ENCODE measurements at places on chromosomes 5 and 9. TPM values are rescaled to one million over a fixed set of nuclear protein-coding genes. Genes with fewer than 3 reads are reported as not detected.

CDH18 gene
- total RNA-seq: under 0.01 TPM

GARIN3 gene
- total RNA-seq: not detected

SPINK5 gene
- total RNA-seq: under 0.01 TPM

ACOT12 gene
- total RNA-seq: not detected

C9orf78 gene
- 19.3 TPM for total RNA-seq

GABRA1 gene
- total RNA-seq: not detected

TBC1D2 gene
- 56.4 TPM for total RNA-seq

DMRT2 gene
- total RNA-seq: not detected

OTP gene
- total RNA-seq: not detected

CRB2 gene
- total RNA-seq: under 0.01 TPM

FIBCD1 gene
- total RNA-seq: 4.3 TPM

ZDHHC11B gene
- total RNA-seq: not detected

SPINK13 gene
- not detected for total RNA-seq

SV2C gene
- not detected for total RNA-seq

GRCh38 chr5:142644127-142644526, 41.8 kb downstream of the FGF1 start:
- DNase-seq: no peak

DNA sequence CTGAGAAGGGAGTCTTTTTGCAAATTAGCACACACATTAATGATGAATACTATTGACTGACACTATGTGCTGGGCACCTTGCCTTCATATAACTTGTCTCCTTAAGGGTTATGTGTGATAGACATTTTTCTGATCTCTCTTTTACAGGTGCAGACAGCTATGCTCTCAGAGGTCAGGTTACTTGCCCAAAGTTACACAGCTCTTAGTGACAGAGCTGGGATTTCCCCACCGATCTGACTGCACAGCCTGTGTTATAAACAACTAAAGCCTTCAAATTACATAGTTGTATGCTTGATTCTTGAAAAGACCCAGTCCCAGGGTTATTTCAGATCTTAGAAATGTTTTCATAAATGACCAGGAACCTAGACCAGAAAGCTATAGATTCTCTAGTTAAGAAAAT, 462.7 kb downstream of the EBF1 start:
- no peak for DNase-seq

DNA sequence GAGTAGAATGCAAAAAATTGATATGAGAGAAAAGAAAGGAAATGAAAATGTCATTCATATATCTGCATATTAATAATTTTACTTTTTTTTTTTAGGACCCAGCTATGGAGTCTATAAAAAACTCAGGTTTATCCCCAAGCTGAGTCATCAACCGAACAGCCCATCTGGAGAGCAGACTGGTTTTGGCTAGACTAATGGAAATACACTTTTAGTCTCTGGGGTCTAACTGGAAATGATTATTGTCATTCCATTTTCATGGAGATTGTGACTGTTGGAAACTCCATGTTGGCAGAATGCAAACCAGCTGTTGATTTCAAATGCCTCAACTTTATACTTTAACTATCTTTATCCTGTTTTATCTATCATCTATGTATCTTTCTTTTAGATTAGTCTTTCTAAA, 28.7 kb downstream of the ANXA1 start:
- peak; percentile 74 for DNase-seq

DNA sequence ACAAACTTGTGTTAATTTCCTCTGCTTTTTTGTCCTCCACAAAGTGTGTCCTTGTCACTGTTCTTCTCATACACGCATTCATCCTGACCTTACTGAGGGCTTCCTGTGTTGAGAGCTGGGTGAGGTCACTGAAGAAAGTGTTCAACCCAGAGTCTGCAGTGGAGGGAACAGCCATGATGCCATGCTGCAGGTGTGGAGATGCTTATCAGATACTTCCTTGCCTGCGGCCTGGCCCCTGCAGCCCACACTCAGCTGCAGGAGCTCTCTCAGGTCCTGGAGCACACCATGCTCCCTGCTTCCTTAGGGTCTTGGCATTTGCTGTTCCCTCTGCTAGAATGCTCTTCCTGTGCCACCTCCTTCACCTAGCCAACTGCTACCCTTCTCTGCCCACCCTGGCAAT, 108.1 kb upstream of the SPRY4 start:
- DNase-seq: no peak

- DNase-seq: no peak
Observed at GRCh38 chr5:41629897-41630296, 119.5 kb upstream of the PLCXD3 start.

DNA sequence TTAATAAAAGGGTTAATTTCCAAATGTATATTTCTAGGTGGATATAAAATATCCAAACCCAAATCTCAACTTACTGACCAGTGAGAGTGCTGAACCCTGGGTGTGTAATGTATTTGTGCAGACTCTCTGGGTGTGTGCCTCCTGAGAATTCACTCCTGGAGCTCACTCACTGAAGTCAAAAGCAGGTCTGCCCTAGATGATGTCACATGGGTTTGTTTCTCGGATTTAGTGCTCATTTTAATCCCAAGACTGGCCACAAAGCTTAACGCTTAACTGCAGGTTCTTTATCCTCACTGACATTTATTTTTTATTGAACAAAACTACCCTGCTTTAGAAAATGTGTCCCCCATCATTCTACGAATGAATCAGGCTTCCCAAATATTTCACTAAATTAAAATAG, 179.4 kb downstream of the PPP2R2B start:
- no peak for DNase-seq

GRCh38 chr9:126883636-126884035, 23.2 kb downstream of the ZBTB34 start:
- no peak for DNase-seq

DNA sequence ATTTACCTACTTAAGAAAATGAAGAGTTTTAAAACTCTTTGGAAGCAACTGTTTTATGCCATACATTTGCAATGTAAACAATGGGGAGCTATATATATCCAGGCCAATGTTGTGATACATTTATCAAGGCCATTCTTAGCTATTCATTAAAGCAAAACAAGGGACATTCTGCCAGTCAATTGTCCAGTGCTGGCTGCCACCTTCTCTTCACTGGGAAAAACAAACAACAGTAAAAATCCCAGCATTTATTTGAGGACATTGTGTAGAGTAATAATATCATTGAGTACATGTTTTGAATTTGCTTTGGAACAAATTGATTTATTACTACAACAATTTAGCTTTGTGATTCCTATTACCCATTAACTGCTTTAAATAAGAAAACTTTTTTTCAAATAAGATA, 1107.4 kb downstream of the DTWD2 start:
- no peak for DNase-seq

DNA sequence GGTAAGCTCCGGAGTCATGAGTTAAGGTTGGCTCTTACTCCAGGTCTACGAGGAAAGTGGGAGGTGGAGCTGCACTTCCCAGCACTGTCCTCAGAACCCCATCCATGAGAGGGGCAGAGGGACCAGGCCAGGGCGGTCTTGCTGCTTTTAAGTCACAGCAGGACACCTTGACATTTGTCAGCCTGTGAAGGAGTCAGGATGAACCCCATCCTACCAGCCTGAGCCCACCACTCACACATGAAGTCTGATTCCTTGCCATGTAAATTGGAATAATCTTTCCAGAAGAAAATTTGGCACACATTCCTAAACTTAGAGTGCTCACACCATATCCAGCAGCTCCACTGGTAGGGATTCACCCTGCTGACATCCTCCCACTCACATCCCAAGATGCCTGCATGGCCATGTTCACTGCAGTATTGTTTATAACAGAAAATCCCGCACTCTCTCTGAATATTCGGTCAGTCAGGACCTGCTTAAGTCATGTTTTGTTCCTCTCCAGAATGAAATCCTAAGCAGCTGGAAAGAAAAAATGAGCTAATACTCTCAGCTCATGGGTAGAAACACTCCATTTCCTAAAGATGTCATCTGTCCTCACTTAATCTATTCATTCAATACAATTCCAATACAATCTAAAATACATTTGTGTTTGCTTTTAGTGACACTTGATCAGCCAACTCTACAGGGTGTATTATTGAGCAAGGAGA, 79.3 kb upstream of the COL5A1 start:
- no peak for DNase-seq

DNA sequence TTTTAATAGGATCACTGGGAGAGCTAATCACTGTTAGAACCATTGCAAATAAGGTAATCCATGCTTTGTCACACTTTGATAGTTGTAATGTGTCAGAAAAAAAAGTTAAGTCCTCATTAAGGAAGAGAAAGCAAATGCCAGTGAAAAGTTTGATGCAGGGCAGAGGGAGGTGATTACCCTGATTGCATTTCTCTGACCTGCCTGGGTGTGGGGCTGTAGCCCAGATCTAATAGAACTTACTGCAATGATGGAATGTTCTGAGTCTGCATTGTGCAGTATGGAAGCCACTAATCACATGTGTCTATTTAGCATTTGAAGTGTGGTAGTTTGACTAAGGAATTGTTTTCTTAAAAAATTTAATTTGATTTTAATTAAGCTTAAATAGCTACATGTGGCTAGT, 202.7 kb downstream of the ATP10B start:
- DNase-seq: no peak

GRCh38 chr9:117691367-117691766, 12.8 kb upstream of the TLR4 start:
- DNase-seq: no peak

- DNase-seq: peak; percentile 34
Observed at GRCh38 chr9:135969064-135969683, 8.0 kb upstream of the UBAC1 start.

GRCh38 chr5:83084336-83084735, 7.0 kb downstream of the XRCC4 start:
- DNase-seq: no peak

DNA sequence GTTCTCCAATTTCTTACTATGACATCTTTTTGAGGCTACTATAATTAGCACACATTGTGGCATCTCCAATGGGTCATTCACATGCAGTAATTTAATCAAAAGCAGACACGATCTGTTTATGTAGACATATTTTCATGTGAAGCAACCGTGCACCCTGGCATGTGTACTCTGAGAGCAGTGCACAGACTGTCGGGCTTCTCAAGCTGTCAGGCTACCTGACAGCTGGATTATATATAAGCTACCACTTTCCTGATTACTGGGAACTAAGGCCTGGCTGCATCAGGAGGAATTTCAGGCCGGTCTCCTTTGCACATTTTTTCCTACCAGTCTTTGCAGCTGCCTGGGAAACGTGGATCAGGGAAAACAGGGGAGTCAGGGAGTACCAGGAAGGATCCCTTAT, 197.5 kb downstream of the MAPKAP1 start:
- peak; percentile 92 for DNase-seq

DNA sequence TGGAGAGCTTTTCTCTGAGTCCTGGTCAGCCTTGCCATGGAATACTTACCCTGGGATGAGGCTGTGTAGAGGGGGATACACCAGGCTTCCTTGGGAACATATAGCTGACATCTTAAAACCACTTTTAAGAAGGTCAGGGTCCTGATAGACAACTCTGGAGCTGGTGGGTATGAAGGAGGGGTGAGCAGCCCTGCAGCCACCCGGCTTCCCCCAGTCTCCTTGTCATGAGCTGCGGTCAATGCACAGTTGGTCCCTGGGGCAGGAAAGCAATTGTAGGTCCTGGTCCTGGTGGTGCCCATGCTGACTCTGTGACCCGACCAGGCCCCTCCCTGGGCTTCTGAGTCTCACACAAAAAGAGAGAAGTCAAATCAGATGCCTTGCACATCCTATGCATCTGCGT, 63.6 kb downstream of the MRPL36 start:
- DNase-seq: no peak

- no peak for DNase-seq
Observed at GRCh38 chr5:57195060-57195459, 21.2 kb downstream of the GPBP1 start.

DNA sequence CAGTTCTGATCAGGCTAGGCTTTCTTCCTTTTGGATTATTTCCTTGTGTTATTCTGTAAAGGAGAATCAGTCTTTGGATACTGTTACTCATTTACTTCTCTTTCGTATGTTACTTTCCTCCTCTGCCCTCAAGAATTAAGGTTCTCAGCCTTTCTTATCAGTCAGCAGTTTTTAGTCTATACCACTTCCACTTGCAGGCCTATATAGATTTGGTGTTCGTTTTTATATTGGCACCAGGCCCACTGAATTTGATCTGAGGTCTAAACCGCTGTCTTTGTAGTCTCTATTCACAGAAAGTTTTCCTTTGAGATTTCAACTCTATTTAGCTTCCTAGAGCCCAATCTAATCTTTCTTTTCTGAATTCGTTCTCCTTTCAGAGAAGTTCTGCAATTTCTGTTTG, 62.8 kb downstream of the ERBIN start:
- no peak for DNase-seq

- peak; percentile 53 for DNase-seq
Observed at GRCh38 chr9:123401879-123402513, 46.0 kb downstream of the CRB2 start.

DNA sequence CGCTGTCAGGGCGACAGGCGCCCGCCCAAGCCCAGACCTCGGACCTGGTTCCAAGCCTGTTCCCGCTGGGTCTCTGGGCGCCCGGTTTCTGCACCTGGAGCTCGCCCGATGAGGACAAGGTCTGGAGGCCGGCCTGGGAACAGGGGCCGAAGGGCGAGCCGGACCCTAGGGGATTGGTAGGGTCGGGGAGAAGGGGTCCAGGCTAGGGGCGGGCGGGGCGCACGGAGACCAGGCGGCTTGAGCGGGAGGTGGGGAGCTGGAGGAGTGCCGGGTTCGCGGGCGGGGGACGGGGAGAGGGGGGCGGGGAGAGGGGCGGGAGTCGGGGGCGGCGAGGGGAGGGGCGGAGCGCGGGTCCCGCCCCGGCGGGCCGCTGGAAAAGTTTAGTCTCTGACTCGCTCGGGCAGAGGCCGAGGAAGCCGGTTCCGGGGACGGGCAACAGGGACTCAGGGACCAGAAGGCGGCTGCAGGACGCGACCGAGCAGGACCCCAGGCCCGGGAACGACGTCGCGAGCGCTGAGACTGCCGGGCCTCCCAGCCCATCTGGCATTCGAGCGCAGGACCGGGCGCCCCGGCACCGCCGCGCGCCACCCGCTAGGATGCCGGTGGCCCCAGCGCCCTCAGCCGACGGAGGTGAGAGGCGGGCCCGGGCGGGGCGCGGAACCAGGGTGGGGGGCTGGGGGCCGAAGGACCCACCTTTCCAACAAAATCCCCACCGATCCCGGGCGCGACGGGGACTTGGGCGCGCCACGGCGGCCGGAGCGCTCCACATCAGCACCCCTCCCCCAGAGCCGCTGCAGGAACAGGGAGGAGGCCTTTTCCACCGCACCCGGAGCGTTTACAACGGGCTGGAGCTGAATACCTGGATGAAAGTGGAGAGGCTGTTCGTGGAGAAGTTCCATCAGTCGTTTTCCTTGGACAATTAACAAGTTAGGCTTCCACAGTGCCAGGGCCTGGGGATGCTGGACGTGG, at the start of gene S1PR3:
TSS of gene S1PR3 (plus strand) at position 403 of the 969 bp plus-strand sequence. CDS start 9,733 bp downstream, outside the sequence.
- DNase-seq: peak; percentile 62
